GM12891 (cell line): ENCODE measurements at places on chromosomes 16 and 17.

DNA sequence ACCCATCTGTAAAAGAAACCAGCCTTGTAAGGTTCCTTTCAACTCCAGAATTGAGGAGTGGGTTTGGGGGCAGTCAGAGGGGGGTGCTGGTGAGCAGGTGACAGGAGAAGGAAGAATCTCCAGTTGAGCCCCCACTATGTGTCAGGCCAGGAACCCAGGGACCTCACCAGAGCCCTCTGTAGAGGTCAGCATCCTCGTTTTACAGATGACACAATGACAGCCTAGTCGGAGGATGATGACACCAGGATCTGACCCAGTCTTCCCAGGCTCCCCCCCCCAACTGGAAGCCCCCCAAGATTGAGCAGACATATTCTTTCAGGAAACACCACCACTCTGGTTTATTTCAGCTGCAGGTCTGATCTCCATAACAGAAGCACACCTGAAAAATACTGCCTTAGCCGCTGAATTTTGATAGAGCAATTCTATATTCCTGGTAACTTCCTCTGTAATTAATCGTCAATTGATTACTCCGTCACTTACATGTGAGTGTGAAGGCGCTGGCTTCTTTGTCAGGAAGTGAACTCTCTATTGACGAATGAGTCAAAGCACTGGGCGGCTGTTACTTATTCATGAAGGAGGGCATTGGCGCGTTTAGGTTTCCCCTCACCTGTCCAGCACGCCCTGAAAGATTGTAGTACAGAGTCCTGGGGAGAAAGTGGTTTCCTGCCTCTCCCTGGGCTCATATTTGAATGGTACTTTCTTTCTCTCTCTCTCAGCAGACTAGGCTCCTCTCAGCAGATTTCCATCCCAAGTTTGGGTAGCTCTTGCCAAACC is 21.2 kb downstream of the SOCS3 start:
- no peak for DNase-seq

- peak; percentile 32 for DNase-seq
These were observed at the start of gene PMFBP1 for GRCh38 chr16:72172105-72173034. PMFBP1 (minus strand) TSS chr16:72172155; CDS start chr16:72171208, 947 bp downstream.

DNA sequence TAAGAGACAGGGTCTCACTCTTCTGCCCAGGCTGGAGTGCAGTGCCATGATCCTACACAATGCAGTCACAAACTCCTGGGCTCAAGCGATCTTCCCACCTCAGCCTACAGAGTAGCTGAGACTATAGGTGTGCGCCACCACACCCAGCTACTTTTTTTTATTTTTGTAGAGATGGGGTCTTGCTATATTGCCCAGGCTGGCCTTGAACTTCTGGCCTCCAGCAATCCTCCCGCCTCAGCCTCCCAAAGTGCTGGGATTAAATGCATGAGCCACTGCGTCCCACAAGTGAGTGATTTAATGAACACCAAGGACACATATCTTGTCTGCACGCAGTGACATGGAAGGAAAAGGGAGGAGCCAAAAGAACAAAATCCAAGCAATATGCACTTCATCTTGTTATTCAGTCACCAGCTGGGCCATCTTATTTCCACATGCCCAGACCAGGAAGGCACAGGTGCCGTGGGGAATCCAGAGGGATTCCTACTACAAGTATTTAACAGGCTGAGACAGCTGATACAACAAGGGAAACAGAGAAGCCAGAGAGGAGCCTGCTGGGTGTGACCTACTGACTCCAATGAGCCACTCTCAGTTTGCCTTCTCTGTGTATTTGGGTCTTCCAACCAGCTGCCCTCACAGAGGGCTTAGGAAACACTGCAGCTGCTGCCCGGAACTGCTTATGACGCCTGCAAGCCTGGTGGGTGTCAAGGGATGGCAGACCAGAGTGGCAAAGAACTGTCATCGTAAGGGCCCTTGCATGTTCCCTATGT is 17.0 kb downstream of the LSM12 start:
- no peak for DNase-seq

DNA sequence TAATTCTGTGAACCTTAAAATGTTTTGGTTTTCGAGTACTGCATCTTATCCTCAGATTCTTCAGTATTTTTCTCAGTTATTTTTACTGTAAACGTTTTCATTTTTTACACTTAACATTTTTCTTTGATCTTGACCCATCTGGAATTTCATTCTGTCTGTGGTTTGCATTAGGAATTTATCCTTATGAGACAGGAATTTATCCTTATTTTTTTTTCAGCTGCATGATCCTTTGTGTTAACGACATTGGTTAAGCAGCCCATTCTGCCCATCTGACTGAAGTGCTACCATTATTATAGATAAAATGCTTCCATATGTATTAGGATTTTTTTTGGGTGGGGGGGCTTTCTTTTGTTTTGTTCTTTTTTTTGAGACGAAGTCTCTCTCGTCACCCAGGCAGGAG is 41.0 kb downstream of the SNX29 start:
- no peak for DNase-seq

DNA sequence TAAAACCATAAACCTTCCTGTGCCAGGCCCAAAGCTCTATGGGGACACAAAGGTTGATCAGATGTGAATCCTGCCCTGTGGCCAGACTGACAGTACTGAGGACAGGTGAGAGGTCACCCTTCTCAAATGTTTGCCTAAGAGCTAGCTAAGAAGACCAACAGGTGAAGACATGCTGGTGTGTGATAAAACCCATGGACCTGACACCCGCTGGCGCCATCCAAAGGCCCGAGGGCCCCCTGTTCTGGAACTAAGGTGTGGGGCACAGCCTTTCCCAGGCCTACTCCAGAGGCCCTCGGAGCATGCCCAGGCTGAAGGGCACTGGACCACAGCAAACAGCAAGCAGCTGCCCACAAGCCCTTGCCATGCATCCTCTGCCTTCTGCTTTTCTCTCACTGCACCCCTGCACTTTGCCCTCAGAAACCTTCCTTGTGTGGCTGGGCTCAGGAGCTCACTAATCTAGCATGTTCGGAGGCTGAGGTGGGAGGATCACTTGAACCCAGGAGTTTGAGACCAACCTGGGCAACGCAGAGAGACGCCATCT is 5.2 kb upstream of the CDK3 start:
- no peak for DNase-seq

- DNase-seq, result no peak
These were observed 23.2 kb upstream of the WSCD1 start for GRCh38 chr17:6046931-6047330.

DNA sequence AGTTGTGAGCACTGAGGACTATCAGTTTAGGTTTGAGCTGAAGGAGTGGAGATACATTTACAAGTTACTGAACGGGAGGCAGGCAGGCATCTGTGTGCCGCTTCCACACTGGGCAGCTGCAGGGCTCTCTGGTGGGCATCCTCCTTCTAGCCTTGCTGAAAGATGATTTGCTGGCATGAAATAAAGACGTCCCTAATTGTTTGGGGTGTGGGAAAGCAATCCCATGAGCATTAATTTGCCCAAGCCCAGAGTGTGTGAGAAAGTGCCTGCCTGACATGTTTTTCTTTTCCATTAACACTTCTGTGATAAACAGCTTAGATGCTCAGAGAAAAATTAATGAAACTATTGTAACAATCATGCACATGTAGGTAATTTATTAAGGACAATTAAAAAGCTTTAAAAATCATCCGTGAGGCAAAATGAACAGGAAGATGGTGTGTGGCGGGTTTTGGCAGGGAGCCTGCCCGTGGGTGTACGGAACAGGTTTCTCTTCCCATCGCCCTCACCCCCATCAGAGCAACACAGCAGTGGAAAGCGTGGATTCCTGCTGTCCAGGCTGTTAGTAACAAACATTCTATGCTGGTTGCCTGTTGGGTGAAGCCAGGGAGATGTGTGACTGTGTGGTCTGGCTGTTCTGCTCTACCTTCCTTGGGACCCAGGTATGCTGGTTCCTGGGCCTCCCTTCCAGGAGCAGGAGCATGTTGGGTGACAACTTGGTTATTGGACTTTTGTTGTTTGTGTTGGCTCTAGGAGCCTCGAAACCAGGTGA is 191.9 kb downstream of the MSI2 start:
- DNase-seq, result no peak

DNA sequence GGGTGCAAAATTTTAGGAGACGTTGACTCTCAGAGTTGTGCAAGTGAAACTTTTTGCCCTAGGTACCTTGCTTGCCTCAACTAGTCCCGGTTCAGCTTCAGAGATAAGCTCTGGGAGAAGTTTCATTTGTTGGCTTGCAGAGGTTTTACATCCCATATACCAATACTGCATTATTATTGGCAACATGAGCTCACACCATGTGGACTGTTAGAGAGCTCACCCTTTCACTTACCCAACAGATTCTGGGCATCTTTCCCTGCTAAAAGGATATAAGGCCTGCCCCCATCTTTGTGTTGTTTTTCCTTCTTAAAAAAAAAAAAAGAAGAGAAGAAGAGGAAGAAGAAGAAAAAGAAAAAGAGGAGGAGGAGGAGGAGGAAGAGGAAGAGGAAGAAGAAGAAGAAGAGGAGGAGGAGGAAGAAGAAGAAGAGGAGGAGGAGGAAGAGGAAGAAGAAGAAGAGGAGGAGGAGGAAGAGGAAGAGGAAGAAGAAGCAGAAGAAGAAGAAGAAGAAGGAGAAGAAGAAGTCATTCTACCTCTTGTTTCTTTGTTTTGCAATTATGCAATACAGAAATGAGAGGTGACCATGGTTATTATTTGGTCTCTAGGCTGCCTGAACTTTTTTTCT is 292.6 kb upstream of the IRX3 start:
- no peak for DNase-seq

DNA sequence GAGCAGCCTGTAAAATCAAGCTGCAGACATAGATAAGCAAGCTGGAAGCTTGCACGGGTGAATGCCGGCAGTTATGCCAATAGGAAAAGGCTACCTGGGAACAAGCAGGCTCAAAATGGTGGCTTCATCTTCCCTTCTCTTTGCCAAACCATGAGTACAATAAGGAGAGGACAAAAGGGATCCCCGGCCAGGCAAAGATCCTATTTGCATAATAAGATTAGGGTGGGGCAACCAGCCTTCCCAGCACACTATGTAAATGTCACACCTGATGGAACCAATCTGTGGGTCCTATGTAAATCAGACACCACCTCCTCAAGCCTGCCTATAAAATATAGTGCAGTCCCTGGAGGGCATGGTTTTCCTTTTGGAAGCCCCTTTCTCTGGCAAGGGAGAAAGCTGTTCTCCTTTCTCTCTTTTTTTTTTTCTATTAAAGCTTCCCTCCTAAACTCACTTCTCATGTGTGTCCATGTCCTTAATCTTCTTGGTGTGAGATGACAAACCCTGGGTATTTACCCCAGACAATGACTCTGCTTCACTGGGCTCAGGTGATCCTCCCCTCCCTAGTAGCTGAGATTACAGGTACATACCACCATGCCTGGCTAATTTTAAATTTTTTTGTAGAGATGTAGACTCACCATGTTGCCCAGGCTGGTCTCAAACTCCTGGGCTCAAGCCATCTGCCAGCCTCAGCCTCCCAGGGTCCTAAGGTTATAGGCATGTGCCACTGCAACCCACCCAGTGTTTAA is 44.2 kb downstream of the PSMD12 start:
- DNase-seq, result no peak

GRCh38 chr16:48999508-48999907 is 282.1 kb downstream of the CBLN1 start:
- DNase-seq, result no peak

DNA sequence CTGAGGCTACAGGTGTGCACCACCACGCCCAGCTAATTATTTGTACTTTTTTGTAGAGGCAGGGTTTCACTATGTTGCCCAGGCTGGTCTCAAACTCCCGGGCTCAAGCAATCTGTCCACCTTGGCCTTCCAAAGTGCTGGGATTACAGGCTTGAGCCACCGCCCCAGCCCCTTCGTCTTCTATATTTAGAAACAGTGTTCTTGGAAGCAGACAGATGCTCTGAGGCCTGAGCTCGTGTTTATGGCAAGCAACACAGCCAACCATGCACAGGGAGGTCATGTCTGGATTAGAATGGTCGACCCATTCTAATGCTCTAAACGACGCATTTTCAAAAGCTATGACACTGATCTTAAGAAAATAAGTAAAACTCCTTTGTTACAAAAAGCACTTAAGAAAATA is 16.6 kb downstream of the TMEM204 start:
- DNase-seq, result no peak

- no peak for DNase-seq
These were observed 71.2 kb upstream of the MRTFB start for GRCh38 chr16:13999895-14000425.

DNA sequence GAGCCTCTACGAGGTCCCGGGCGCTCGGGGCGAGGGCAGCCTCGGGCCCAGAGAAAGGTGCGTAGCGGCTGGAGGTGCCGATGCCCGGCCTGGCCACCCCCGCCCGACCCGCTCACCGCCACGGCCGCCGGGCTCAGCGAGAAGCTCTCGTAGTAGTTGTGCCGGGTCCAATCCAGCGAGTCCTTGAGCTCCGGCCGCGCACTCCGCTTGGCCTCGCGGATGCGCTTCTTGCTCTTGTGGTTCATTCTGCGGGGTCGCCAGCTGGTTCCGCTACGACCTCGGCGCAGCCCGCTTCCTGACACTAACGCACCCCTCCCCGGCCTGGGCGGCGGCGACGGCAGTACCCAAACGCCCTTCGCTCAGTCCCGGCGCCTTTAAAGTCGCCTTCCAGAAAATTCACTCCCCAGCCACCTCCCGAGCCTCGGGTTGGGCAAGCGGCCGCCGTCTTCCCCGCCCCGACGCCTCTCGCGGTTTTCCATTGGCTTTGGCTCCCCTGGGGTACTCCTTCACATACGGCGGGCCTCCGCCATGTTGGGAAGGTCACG is at the start of gene JMJD6:
JMJD6 (minus strand) TSS at position 376 of the 545 bp plus-strand sequence; CDS start at position 245, 131 bp downstream.
- peak; percentile 92 for DNase-seq
